ENCODE measurements at places on chromosomes 11 and 22.

GRCh38 chr11:67584881-67585873 lies 1.6 kb downstream of the GSTP1 start:
- DNase-seq, result no peak

GRCh38 chr11:65136515-65137096 lies 2.3 kb upstream of the SYVN1 start:
- DNase-seq, result no peak

DNA sequence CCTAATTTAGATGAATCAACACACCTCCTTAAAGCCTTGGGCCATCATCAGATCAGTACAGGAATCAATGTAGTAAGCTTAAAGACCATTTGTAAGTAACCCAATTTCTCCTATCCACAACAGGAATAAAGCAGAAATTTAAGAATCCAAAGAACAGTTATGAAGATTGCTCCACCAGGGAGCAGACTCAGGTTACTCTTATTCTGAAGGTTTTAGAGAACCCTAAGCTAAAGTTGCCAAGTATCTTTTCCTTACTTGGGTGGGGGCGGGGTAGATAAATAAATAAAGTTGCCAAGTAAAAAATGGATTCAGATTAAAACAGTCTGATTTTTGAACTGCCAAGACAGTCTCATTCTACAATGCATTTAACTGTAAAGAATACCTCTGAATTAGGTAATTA lies 18.1 kb downstream of the CKAP5 start:
- no peak for DNase-seq

DNA sequence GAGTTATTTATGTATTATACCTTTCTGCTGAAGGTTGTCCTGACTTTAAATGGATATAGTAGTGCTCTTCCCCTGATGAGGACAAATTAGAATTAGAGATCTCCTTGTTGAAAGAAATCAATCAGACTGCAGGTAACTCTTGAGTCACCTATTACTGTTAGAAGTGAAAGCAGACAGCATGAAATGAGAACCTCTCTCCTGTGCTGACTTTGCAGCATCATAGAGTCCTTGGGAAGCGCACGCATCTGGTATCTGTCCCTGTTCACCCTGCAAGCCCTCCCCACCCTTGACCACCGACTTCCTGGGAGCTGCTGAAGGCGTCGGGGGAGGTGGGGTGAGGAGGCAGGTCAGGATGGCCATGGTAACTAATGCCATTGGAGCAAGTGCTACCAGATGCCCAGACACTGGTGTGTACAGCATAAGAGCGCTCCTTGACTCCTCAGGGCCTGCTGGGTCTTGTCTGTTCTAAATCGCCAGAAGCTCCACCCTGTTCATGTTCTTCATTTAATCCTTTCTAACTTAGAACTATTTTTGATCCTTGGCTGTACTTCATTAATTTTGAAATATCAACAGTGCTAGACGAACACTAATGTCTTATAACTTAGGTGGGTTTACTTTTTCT lies 143.9 kb downstream of the WNT7B start:
- no peak for DNase-seq

GRCh38 chr11:46210133-46210636 lies 67.3 kb upstream of the CREB3L1 start:
- no peak for DNase-seq

- DNase-seq, result no peak
These were observed 13.3 kb downstream of the TTC38 start for GRCh38 chr22:46280999-46281623.

DNA sequence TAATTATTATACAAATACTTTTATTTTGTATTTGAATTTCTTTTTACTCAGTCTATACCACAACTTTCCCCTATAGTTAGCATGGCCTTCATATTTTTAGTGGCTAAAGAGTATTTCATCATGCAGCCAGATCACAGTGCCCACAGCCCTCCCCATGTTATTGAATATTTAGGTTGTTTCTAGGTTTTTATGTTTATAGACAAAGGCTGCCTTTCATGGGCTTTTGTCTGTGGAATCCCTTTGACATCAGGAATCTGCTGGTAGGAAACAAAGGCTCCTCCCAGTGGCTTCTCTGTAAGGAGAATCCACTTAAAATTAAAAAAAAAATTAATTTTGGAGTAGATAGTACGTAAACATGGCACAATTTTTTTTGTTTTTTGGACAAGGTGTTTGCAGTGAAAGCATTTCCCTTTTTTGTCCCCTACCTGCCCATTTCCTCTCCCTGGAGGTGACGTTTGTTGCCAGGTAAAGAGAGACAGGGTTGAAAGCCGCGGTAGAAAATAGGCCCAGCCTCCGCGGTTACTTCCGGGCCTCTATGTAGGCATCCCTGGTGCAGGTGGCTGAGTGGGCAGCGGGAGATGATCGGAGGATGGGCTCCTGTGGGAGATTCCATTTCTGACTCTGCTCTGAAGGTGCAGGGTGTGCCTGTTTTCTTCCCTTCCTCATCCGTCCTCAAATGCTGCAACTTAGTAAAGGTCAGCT lies 82.2 kb upstream of the OR4B1 start:
- DNase-seq, result no peak

GRCh38 chr11:116697639-116698038 lies 75.1 kb downstream of the BUD13 start:
- no peak for DNase-seq

GRCh38 chr11:35531246-35531645 lies 5.8 kb upstream of the PAMR1 start:
- DNase-seq, result no peak

DNA sequence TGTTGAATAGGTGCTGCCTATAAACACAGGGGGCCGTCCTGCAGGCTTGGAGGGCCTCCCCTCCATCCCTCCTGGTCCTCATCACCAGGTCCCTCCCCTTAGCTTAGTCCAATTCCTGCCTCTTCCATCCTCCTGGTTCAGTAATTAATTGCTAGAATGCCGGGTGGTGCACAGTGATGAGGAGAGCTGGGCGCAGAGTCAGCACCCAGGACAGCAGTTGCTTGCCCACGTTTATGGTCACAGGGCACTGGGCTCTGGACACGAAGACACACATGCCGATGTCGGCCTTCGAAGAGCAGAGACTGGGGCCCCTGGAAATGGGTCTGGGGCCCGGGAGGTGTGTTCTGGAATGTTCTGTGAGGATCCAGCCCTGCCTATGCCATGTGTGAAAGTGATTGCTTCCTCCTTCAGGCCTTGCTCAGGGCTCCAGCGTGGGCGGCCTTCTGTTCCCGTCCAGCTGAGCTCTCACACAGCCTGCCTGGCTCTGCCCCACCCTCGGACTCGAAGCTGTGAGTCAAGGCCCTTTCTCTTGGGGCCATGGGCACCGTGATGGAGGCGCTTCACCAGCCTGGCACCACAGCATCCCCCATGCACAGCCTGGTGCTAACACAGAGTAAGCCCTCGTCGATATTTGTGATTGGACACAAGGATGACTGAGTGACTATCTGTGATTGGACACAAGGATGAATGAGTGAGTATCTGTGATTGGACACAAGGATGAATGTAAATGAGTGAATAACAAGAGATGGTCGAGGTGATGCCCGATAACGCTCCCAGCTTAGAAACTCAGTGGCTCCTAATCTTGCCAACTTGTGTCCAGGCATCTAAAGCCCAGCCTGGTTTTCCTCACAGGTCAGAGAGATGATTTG lies 884.7 kb downstream of the BRD1 start:
- no peak for DNase-seq

- DNase-seq, result no peak
These were observed 2.0 kb downstream of the KDM2A start for GRCh38 chr11:67120881-67121710.
